ENCODE measurements at places on chromosomes 11 and 22.

- DNase-seq: no peak
Observed at GRCh38 chr22:30674482-30674881, 6.8 kb upstream of the DUSP18 start.

- no peak for DNase-seq
Observed at GRCh38 chr22:45742866-45743450, 71.3 kb downstream of the ATXN10 start.

- DNase-seq: no peak
Observed at GRCh38 chr11:69075421-69076128, 26.8 kb downstream of the TPCN2 start.

- DNase-seq: no peak
Observed at GRCh38 chr11:70448983-70449567, 50.7 kb downstream of the CTTN start.

DNA sequence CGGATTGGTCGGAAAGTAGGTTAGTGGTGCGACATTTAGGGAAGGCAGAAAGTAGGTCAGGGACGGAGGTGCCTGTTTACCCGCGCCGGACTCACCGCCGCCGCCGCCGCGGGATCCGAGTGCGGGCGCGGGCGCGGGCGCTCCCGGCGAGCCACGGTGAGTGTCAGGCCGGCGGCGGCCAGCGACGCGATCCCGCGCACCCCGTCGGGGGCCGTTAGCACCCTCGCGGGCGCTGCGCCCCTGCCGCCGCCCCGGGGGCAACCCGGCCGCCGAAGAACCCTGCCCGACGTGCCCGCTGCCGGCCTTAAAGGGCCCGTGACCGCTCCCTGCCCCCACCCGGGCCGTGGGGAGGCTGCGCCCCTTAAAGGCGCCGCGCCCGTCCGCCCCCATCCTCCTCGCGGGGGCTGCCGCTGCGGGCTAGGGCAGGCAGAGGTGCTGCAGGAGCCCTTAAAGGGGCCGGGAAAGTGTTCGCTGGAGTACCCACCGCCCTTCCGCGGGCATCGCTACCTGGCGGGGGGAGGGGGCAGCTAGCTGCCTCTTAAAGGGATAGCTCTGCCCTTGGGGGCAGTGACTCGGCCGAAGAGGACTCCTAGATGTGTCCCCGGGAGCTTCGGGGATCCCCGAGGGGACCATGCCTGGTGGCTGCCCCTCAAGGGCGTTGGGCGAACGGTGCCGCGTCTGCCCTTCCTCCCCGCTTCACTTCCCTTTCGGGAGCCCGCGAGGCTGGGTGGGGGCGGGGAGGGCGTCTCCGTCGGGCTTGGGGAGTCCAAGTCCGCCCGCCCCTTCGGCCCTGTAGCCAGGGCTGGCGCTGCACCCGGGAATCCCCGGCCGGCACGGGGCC, at the start of gene BMAL1:
Gene BMAL1 (plus strand): TSS at position 23 of the 841 bp plus-strand sequence. CDS start 76,519 bp downstream, outside the sequence.
- peak; percentile 53 for DNase-seq

- DNase-seq: no peak
Observed at GRCh38 chr22:27389727-27390075, 411.9 kb downstream of the MN1 start.

DNA sequence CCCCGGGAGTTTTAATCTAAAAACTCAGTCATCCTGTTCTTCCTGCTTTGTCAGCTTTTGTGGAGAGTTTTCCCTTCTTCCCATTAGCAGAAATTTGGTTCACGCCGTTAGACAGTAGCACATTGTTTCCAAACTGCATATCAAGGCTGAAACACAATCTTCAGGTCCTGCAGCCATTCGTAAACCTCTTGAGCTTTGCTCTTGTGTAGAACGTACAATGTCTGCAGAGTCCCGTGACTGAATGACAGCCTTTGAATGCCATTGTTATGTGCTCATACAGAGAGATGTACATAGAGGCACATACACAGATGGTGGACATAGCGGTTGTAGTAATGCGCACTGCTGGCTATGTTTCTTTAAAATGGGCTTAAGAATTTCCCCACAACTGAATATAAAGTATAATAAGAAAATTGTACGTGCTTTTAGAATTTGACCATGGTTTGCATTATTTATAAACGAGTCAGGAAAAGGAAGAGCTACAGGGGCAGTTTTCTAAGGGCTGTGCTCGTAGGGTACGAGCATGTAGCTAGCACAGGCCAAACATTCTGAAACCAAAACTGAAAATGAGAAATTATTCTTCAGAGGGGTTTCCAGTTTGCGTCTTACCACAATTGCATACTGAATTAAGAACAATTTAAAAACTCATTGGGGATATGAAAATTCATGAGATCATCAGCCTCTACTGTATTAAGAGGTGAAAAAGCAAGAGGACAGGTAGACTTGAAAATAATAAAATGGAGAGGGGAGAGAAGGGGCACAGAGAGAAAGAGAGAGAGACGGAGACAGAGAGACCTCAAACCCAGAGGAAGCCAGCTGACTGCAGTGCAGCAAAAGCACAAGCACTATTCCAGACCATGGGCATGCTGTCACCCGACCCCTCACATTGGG, 310.1 kb downstream of the CADM1 start:
- DNase-seq: peak; percentile 69

- DNase-seq: no peak
Observed at GRCh38 chr22:21816472-21816786, 51.0 kb downstream of the MAPK1 start.

GRCh38 chr11:100013011-100013410, 674.1 kb upstream of the ARHGAP42 start:
- no peak for DNase-seq
